ENCODE measurements at places on chromosomes 6 and 20.

- DNase-seq, result no peak
Measured at GRCh38 chr6:47071681-47072080, 29.5 kb upstream of the ADGRF1 start.

DNA sequence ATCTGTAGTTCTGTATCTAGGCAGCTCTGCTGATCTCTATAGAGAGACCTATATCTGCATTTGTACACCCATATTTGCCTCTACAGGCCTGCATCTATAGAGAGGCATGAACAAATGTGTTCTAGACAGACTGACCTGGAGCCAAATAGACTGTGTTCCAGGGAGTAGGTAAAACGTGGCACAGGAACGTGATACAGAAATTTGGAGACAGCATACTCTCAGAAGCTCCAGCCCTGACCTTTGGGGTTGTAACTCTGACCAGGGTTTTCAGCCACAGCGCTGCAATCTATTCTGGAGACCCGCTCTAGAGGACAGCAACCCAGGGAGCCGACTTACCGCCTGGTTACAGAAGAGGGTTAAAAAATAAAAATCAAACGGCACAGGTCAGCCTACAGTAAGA lies 983 bp downstream of the RBBP9 start:
- no peak for DNase-seq

DNA sequence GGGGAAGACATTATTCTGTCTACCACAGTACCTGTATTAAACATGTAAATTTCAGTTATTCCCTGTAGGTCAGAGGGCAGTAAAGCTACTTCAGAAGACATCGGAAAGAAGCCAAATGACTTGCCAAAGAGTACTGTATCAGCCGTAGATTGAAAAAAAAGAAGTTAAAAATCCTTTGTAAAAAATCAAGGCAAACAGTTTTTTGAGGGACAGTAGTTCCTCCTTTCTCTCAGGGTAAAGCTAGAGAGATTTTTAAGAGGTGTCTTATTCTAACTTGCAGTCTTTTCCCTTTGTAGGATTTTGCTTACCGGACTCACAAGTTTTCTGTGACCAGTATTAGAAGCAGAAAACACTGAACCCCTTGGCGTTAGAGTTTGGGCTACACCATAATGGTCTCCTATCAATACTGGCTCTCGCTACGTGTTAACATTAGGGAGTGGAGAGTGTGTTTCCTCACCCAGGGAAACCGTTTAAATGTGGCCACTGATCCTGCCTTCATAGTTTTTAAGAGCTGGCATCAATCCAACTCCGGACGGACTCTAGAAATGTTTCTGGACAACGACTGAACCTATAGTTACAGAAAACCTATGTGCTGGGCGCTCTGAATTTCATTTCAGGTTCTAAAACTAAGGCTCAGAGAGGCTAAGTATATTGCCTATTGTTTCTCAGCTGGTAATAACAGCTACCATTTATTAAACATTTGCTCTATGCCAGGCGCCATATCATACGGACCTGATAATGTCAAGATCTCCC lies 1.3 kb upstream of the ASXL1 start:
- no peak for DNase-seq

DNA sequence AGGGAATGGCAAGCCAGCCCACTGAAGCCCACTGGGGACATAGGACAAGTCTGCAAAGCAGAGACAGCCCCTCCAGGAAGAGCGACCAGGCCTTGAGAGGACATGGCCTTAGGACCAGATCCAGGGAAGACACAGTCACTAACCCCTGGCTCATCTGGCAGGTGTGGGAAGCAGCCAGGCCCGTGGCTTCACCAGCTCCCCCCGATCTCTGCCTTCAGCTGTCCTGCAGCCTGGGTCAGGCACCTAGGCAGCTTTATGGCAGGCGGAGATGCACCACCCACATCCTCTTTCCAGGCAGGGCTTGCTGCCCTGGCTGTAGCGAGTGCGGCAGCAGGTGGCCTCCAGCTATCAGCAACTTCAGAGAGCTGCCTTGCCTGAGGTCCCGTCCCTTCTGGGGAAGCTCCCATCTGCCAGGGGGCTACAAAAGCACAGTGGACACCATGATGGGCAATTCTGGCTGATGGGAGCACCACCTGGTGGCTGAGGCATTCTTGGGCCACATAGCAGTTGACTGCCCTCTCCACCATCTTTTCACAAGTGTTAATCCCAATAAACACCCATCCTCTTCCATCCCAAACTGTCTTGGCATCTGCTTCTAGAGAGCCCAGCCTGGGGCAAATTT lies 85.8 kb downstream of the DZANK1 start:
- no peak for DNase-seq

- DNase-seq, result no peak
Measured at GRCh38 chr6:159565181-159565710, 127.8 kb downstream of the SOD2 start.

- no peak for DNase-seq
Measured at GRCh38 chr6:166815629-166816028, 140.7 kb downstream of the RNASET2 start.

- DNase-seq, result no peak
Measured at GRCh38 chr6:55082021-55082420, 92.3 kb upstream of the HCRTR2 start.

DNA sequence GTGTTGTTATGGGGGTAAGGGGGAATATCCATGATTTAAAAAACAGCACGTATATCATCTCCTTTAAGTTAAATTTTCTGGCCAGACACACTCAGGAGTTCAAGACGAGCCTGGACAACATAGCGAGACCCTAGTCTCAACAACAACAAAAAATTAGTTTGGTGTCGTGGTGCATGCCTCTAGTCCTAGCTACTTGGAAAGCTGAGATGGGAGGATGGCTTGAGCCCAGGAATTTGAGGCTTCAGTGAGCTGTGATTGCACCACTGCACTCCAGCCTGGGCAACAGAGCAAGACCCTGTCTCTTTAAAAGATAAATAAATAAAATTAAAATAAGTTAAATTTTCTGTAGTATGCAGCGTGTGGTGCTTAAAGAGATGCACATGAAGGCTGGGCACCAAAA lies 31.5 kb upstream of the SRSF6 start:
- no peak for DNase-seq

- no peak for DNase-seq
Measured at GRCh38 chr6:163293286-163293685, 121.2 kb upstream of the QKI start.

- no peak for DNase-seq
Measured at GRCh38 chr6:1770435-1770843, 160.7 kb downstream of the FOXC1 start.

- no peak for DNase-seq
Measured at GRCh38 chr6:41577356-41578216, 31.4 kb downstream of the FOXP4 start.

- no peak for DNase-seq
Measured at GRCh38 chr6:108741331-108741989, 106.8 kb upstream of the ARMC2 start.

- no peak for DNase-seq
Measured at GRCh38 chr20:14445310-14445709, 107.9 kb upstream of the FLRT3 start.

GRCh38 chr6:157284738-157285421 lies 38.4 kb downstream of the TMEM242 start:
- no peak for DNase-seq

GRCh38 chr6:22357724-22358189 lies 60.9 kb upstream of the PRL start:
- no peak for DNase-seq

DNA sequence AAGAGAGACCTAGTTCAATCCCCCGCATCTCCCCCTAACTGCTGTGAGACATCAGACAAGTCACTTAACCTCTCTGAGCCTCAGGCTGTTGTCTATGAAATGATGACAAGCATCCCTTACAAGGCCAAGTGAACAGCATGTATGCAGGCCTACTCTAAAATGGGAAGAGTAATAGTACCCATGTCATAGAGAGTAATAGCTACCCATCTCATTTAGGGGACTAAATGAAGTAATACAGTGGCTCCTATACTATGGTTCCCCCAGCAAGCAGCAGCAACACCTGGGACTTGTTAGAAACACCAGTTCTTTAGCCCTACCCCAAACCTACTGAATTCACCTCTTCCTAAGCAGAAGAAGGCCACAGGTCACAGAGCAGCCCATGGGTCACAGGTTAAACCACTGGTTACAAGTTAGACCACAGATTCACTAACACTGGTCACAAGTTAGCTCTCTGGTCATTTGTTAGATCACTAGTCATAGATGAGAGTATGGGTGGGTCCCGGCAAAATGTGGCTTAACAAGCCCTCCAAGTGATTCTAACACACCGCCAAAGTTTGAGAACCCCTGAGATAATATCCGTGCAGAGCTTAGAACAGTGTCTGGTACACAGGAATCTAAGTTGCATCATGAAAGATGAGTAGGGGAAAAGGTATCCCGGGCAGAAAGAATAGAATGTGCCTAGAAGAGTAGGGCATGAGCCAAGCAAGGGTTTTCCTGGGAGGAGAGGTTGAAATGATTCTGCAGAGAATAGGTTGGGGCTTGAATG lies 1.4 kb downstream of the DEFB124 start:
- DNase-seq, result no peak

DNA sequence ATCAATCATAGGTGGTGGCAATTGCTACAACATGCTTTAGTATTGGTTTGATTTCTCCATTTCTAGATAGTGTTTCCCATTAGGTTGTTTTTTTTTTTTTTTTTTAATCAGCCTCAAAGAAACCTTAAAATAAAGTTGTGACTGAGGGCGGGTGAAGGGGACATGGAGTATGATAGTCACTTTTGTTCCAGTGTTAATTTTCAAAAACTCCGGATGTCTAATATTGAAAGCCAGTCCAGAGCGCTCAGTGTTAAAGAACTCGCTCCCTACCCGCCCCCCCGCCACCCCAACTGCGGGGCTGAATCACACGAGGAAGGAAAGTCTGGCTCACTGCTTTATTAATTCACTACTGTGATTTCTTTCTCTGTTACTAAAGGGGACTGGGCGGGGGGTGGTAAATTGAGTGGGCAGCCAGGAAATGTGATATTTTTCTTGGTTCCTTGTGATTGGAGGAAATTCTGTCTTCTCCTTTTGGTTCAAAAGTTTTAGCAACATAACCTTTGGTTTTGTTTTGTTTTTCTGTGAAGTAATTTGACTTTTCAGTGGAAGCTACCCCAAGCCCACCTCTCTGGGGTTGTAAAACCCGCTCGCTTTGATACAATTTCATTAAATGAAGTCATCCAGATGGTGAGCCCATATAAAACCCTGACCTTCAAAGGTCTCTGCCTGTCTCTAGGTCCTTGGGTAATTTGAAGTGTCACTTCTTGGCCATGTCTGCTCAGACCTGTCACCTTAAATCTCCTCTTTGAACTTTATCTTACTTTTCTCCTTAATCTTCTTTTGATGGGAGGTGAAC lies 38.0 kb downstream of the TNFAIP3 start:
- DNase-seq, result no peak

- no peak for DNase-seq
Measured at GRCh38 chr20:4898282-4899244, 102.7 kb downstream of the SLC23A2 start.

DNA sequence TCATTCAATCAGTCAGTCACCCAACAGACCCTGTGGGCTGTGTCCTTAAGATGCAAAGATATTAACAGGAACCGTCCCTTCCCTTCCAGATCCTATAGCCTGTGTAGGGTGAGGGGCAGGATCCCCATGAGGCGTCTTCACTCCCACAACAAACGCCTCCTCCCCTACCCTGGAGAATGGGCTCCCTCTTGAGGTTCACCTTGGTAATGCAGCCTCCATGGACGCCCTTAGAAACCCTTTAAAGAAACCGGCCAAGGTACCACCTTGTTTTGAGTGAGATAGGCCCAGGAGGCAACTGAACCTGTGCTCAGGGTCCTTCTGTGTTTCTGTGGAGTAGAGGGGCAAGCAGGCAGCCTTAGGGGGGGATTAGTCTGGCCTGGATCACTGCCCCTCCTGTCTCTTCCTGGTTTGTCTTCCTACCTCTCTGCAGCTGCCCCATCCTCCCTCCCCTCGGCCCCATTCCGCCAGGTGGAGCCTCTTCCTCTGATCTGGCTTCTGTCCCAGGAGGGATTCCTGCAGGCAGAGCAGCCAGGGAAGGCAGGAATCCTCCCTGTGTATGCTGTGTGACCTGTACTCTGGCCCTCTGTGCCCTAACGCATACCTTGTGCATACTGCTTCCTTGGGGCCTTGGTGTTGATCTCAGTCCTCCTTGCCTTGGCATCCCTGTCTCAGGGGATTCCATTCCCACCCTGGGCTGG lies 6.6 kb upstream of the GUCA1A start:
- peak; percentile 24 for DNase-seq

- no peak for DNase-seq
Measured at GRCh38 chr20:22768266-22769178, 184.2 kb upstream of the FOXA2 start.

- DNase-seq, result no peak
Measured at GRCh38 chr20:46801003-46801702, 91.7 kb downstream of the SLC2A10 start.

DNA sequence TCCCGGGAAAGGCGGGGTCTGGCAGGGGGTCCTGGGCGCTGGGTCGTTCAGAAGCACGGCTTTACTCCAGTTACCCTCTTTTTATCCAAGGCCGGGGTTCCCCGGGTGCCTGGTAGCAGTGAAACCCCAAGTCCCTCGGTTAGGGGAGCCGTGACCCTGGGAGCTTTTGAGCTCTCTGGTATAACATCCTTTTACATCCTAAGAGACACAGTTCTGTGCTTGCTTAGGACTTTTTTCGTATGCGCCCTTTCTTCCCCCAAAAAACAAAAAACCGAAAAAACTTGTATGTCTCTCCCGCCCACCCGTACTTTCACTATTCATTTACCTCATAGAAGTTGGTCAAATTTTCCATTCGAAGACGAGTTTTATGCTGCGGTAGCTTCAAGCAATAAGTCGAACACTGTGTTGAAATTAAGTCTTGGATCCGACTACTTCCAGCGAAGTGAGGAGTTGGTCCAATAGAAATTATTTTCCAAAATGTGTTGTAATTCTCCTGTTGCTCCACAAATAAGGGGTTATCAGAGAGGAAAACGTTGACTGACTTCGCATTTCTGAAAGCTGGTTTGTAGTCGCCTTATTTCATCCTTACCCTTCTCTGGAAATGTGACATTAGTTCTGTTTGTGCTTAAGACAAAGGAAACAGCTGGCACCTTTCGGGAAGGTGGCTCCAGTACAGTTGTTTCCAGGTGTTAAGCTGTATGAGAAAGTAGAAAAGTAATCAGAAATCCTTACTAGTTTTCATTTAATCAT lies 816 bp upstream of the MAN1A1 start:
- DNase-seq, result no peak

All from hippocampal formation (tissue), 2 donors.